GM18507 (cell line): ENCODE measurements at places on chromosomes 5 and 9.

GRCh38 chr9:96015876-96016686 is 140.6 kb downstream of the ERCC6L2 start:
- DNase-seq, result no peak

DNA sequence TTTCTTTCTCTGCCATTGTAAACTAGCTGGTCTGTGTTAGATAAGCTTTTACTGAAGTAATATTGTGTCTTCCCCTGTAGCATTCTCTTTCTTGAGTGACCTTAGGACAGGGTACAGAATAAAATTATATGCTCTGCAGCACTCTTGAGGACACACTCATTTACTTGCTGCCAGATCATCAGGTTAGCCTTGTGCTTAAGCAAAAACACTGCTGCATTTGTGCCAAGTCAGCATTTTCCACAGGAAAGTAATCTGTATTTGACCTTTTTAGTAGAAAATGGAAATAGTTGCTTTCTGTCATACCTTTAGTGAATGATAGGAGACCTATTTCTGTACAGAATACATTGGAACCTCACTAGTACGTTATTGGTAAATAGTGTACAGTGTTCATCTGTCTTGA is 54.2 kb downstream of the LMNB1 start:
- DNase-seq, result no peak

DNA sequence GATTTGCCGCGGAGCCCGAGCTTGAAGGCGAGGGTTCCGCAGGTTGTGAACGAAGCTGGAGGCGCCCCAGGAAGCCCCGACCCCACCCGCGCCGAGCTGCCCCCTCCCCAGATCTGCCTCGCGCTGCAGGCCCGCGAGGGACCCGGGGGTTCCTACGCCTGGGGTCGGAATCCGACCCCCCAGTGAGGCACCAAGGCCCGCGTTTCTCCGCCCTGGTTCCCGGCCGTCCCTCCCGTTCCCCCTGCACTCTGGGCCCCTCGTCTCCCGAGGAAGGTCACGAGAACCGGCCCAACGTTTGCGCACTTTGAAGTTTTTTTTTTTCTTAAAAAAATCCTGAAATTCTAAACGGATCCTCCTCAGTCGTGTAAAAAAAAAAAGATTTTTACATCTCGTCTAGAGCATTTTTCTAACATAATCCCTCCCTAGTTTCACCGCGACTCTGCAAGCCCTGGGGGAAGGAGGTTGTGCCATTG is 880 bp upstream of the GFPT2 start:
- no peak for DNase-seq

- DNase-seq, result no peak
Observed at GRCh38 chr9:86926145-86926544, 21.2 kb downstream of the GAS1 start.

- DNase-seq, result no peak
Observed at GRCh38 chr5:41721516-41721915, 148.7 kb downstream of the OXCT1 start.

DNA sequence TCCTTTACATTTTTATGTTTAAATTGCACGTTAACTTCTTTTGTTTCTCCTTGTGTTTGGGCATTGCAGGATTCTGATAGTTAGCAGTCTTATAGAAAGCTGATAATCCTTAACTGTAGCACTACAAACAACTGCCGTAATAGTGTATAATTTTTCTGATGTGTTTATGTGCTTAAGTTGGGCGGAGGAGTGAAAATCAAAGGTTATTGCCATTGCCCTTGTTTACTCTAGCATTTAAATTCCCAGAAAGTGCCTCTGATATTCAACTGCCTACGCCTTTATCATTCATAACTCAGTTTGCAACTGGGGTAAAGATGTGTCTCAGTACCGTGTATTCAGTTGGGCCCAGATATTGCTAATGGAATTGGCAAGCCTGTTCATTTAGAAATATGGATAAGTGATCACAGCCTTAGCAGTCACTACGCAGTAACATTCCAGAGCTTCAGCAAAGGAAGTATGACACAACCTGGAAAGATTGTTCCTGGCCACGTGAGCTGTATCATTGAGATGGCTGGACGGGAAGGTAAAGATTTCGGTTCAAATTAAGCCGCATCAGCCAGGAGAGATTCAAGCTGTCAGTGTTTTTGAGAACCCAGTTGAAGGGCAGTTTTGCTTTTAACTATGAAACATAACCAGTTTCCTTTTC is 28.1 kb upstream of the LRRTM2 start:
- no peak for DNase-seq

GRCh38 chr5:1312993-1313833 is 18.3 kb upstream of the TERT start:
- peak; percentile 52 for DNase-seq

- DNase-seq, result no peak
Observed at GRCh38 chr9:124855944-124856765, 2.9 kb downstream of the WDR38 start.
